CD8-positive, alpha-beta memory T cell (primary cell): ENCODE measurements at places on chromosomes 11 and 22.

DNA sequence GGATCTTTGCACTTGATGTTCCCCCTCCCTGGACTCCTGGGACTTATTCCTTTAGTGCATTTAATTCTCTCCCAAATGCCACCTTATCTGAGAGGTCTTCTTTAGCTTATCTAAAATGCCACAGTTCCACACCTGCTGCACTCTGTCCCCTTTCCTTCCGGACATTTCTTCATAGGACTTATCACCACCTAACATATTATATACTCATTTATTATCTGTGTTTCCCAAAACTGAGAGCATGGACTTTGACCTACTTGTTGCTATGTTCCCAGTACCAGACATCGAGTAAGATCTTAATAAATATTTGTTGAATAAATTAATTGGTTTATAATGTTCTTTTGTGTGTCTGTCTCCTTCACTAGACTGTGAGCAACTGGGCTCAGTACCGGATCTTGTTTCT is 585.3 kb downstream of the INSC start:
- H3K4me3 ChIP-seq = no peak overlapping the region
- no peaks in the 10 kb centered on the region for H3K4me1 ChIP-seq
- H3K27me3 ChIP-seq = no peaks in the 10 kb centered on the region
- no peak for DNase-seq
- no peak overlapping the region for H3K27ac ChIP-seq
- H3K36me3 ChIP-seq = no peaks in the 10 kb centered on the region

DNA sequence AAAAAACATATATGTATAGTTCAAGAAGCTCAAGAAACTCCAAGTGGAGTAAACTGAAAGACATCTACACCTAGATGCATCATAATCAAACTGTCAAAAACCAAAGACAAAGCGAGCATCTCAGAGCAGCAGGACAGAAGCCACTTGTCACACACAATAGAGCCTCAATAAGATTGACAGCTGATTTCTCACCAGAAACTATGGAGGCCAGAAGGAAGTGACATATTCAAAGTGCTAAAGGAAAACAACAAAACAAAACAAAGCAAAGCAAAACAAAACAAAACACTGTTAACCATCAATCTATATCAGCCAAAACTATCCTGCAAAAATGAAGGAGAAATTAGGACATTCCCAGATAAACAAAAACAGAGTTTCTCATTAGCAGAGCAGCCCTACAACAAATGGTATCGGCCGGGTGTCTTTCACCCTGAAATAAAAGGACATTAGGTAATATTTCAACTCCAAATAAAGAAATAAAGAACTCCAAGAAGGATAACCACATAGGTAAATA is 65.8 kb upstream of the SEPTIN5 start:
- H3K36me3 ChIP-seq = no peaks in the 10 kb centered on the region
- H3K4me1 ChIP-seq = no peaks in the 10 kb centered on the region
- DNase-seq = no peak
- H3K27ac ChIP-seq = no peak overlapping the region

GRCh38 chr11:8709002-8709672 is 26.5 kb downstream of the RPL27A start:
- no peaks in the 10 kb centered on the region for H3K27me3 ChIP-seq
- no peak overlapping the region for H3K27ac ChIP-seq
- H3K4me1 ChIP-seq = no peaks in the 10 kb centered on the region
- no peak overlapping the region for H3K4me3 ChIP-seq
- no peak for DNase-seq
- H3K36me3 ChIP-seq = no peaks in the 10 kb centered on the region

GRCh38 chr22:28111501-28112189 is 192.6 kb upstream of the PITPNB start:
- no peak overlapping the region for H3K4me3 ChIP-seq
- no peak for DNase-seq
- no peaks in the 10 kb centered on the region for H3K36me3 ChIP-seq
- H3K4me1 ChIP-seq = no peaks in the 10 kb centered on the region
- no peak overlapping the region for H3K27ac ChIP-seq
